ENCODE measurements at places on chromosomes 1 and 21. TPM values are rescaled to one million over a fixed set of nuclear protein-coding genes. Genes with fewer than 3 reads are reported as not detected.

Gene MRAP
- total RNA-seq, result not detected

Gene KRTAP19-1
- total RNA-seq, result not detected

Gene ZNF644
- 68.2 TPM for total RNA-seq

Gene RC3H1
- total RNA-seq, result 15.9 TPM

Gene LIN28A
- 0.14 TPM for total RNA-seq

Gene FHL3
- 21.0 TPM for total RNA-seq

Gene BCL2L15
- total RNA-seq, result not detected

Gene BEND5
- total RNA-seq, result 4.1 TPM

Gene CCDC30
- total RNA-seq, result 2.1 TPM

Gene LRRC3
- not detected for total RNA-seq

Gene GAS5
- total RNA-seq, result 2,222 TPM

Gene MTR
- total RNA-seq, result 78.1 TPM
